Activated T-helper 1 cell treated with anti-CD3 and anti-CD28 coated beads, Interleukin-12 subunit alpha, Interleukin-12 subunit beta, Interleukin-2, Interleukin-4 antibody, amounts not matched to agents 30 ng/mL and 10 ng/mL and 1 ng/mL, durations not matched to agents 14 hours and 24 hours and 36 hours (primary cell): ENCODE measurements at places on chromosomes 2 and 18.

DNA sequence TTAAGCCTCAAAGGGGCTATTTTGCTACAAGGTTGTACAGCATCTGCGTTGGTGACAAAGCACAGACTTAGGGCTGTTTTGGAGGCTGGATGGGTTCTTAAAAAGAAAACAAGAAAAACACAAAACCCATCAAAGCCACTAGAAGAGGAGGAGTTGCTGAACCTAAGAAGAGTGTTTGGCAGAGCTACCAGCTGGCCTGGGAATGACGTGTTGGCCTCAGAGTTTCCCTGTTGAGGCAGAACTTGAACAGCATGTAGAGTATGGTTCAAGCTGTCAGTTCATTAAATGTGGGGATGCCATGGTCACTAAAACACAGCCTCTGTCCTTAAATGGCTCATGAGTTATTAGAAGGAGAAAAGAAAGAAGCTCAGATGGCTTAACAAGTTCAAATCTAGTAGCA is 162.5 kb downstream of the TTC32 start:
- no peak for DNase-seq

GRCh38 chr2:229980431-229981184 is 58.3 kb downstream of the FBXO36 start:
- no peak for DNase-seq

DNA sequence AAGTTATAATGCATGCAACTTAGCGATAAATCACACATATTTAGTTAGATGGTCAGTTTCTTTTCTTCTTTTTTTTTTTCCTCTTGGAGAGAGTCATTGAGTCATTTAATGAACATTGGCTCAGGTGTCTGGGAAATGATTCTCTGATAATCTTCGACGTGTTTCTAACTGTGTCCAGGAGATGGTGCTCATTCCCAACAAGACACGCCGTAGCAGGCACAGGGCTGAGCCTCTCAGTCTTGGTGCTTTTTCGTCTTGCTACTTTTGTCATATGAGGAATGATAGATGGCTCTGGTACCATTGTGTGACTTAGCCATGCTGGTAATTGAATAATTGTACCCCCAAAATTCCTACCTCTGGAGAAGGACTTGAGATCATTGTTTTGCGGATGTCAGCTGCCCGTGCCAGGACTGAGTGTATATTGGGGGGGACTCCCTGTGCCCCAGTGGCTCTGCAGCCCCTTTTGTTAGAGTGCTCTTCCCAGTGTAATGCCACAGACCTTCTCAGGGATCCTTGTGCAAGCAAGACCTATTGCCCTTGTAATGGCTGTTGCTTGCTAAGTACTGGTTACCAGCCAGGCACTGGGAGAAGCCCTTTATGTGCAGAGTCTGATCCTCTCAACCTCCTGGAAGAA is 107.6 kb upstream of the CYRIA start:
- DNase-seq = no peak

- DNase-seq = no peak
Observed at GRCh38 chr18:36724591-36725001, 104.2 kb downstream of the TPGS2 start.

DNA sequence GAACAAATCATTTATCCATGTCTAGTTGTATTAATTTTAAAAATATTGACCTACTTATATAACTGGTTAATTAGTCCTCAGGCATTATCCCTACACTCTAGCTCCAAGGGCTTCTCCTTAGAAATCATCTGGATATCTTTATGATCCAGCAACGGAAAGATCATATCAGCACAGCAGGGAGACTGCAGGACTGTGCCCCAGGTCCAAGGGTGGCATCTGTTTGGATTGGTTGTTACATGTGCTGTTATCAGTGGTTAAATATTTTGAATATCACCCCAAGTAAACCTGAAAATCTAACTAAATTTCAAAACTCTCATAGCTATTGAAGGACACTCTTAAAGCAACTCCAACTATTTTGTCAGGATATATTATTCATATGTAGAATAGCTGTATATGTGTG is 556.2 kb upstream of the ZEB2 start:
- DNase-seq = no peak

- no peak for DNase-seq
Observed at GRCh38 chr2:237567276-237568029, 1.1 kb downstream of the PRLH start.

DNA sequence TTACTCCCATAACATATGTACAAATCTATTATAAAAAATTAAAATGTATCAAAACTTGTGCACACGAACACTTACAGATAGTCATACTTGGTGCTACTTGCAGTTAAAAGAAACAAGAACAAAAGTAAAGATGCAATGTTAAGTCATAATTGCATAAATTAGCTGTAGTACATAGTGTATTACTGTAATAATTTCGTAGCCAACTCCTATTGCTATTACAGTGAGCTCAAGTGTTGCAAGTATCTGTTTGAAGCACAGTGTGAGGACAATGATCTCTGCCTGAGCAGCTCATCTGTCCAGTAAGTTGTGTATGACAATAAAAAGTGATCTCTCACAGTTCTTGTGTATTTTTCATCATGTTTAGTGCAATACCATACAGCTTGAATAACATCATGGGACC is 7.5 kb upstream of the SERPINB13 start:
- no peak for DNase-seq

- no peak for DNase-seq
Observed at GRCh38 chr2:50606145-50606544, 425.8 kb downstream of the NRXN1 start.

GRCh38 chr2:210389856-210390255 is 74.9 kb upstream of the MYL1 start:
- DNase-seq = no peak

DNA sequence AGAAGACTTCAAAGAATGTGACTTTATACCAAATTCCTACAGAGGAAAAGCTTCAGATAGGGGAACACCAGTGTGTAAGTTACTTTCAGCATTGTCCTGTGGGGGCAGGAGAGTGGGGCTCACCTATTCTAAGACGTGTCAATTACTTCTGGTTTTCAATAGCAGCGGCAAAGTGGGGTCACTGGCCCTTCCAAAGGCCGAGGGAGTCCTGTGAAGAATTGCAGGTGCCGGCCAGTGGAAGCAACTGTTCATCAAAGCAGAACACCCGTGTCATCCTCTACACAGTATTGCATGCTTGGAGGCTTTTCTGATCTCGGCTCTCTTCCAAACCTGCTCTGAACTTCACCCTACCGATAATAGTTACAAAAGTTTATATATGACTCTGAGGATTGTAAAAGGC is 1176.5 kb upstream of the TMEFF2 start:
- no peak for DNase-seq

DNA sequence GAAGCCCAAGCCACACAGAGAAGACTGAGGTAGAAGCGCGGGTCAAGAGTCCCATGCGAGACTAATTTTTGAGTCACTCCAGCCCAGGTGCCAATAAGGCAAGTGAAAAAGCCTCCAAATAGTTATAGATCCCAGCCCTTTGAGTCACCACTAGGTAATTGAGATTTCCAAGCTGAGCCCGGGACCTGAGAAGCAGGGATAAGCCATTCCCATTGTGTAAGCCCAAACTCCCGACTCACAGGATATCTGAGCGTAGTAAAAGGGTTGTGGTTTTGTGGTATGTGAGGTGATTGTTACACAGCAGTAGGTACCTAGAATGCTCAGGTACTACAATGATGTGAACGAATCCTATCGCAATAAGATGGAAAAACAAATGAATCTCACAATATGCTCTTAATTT is 560.7 kb downstream of the DSC3 start:
- no peak for DNase-seq

DNA sequence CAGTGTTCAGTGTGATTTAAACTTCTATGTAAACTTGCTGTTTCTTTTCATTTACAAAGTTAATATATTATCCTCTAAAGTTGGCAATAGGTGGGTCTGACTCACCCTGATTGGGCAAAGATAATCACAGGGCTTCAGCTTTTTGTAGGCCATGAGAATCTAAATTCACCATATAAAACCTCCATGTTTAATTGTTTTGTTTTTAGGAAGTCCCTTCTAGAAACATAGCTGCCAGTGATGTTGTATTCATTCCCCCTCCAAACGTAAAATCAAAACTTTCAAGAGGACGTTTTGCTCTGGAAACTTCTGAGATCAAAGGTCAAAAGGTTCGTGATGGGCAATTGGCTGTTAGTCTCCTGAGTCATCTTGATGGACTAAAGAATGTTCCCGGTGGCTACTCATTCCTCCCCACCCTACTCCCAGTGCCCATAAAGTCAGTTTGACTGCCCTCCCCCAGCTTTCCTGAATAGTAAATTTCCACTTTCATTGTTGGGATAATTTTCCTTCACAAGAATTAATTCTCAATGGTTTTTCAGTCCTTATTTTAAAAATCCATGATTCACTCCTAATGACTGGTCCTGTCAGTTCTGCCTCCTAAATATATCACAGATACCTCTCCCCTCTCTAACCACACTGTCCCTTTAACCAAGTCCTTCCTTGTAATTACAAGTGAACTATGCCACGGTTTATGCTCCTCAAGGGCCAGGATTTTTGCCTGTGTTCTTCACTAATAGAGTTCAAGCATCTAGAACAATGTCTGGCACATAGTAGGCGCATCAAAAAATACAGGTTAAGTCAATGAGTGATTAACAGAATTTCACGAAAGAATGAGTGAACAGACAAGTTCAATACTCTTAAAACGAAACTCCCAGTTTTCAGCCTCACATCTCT is 164.4 kb upstream of the VRK2 start:
- DNase-seq = no peak

- no peak for DNase-seq
Observed at GRCh38 chr18:65239787-65240186, 511.0 kb upstream of the CDH7 start.

DNA sequence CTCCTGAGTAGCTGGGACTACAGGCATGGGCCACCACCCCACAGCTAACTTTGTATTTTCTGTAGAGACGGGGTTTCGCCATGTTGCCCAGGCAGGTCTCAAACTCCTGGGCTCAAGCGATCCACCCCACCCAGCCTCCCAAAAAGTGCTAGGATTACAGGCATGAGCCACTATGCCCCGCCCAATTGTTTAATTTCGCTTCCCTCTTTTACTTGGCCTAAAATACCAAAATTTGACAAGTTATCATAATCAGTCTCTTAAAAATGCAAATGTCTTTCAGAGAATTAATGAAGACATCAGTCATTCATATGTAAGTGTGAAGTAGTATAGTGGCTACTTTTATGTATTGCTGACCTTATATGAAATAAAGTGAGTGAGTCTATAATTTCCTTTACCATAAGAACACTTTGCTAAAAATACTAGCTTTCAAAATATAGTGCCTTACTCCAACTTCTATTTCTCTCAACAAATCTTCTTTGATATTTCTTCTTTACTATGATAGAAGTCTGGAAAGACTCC is 9.8 kb downstream of the FBXO11 start:
- DNase-seq = no peak

DNA sequence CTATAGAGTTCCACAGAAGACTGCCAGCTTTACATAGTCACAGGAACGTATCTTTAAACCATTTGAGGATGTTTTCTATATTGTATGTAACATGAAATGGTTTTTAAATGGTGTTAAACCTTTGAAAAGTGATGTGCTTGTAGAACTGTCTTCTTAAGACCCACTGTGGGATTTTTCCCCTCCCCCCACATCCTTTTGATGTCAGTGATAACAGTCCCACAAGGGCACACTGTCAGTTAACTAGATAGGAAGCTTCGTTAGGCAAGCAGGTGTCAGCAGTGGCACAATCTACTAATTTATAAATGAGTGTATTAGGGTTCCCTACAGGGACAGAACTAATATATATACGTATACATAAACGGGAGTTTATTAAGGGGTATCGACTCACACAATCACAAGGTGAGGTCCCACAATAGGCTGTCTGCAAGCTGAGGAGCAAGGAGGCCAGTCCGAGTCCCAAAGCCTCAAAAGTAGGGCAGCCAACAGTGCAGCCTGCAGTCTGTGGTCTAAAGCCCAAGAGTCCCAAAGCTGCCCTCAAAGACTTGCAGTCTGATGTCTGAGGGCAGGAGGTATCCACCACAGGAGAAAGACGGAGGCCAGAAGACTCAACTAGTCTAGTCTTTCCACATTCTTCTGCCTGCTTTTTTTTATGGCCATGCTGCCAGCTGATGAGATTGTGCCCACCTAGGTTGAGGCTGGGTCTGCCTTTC is 23.8 kb upstream of the HNRNPLL start:
- peak; percentile 25 for DNase-seq

GRCh38 chr2:42185220-42185921 is 16.2 kb downstream of the EML4 start:
- DNase-seq = no peak

DNA sequence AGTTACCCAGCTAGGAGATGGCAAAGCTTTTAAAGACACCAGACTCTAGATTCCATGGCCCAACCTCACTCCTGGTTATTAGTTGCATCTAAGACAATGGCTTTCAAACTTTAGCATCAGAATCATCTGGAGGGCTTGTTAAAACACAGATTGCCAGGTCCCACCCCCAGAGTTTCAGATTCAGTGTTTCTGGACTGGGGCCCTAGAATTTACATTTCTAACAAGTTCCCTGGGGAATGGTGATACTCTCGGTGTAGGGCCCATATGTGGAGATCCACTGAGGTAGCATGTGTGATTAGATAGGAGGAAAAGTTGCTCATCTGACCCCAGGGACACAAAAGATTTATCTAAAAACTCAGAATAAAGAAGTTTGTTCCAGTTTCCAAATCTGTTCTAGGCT is 14.5 kb upstream of the TTR start:
- no peak for DNase-seq
